Neural progenitor cell (in vitro differentiated cells): ENCODE measurements at places on chromosomes 2 and 18.

- DNase-seq: no peak
- H3K36me3 ChIP-seq: no peaks in the 10 kb centered on the region
- H3K4me1 ChIP-seq: no peaks in the 10 kb centered on the region
- no peak overlapping the region for H3K4me3 ChIP-seq
Observed at GRCh38 chr2:30729031-30729430, 78.2 kb downstream of the CAPN13 start.

DNA sequence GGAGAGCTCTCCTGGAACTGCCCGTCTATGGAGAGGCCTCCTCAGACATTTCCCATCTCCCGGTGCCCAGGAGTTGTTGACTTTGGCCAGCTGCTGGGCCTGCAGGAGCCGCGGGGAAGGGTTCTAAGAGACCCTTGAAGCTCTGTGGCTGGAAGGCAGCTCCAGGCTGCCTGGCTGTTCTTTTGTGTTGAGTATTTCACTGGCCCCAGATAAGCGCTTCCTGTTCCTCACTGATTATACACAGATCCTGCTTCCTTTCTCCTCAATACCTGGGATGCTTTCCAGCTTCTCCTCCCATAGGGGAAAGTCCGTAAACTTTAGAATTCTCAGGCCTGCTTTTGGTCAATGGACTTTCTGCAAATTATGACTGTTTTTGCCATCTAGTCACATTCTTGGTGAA lies 57.8 kb downstream of the TGOLN2 start:
- H3K27ac ChIP-seq: no peak overlapping the region
- peaks cover 28% of the 10 kb centered on the region for H3K4me1 ChIP-seq
- no peak overlapping the region for H3K4me3 ChIP-seq
- no peaks in the 10 kb centered on the region for H3K27me3 ChIP-seq

- no peak overlapping the region for H3K4me3 ChIP-seq
- no peak overlapping the region for H3K27ac ChIP-seq
- DNase-seq: no peak
- H3K36me3 ChIP-seq: no peaks in the 10 kb centered on the region
- no peaks in the 10 kb centered on the region for H3K4me1 ChIP-seq
- H3K27me3 ChIP-seq: no peaks in the 10 kb centered on the region
Observed at GRCh38 chr2:162573288-162573687, 229.4 kb downstream of the GCA start.

- H3K27ac ChIP-seq: no peak overlapping the region
- H3K27me3 ChIP-seq: peaks cover 54% of the 10 kb centered on the region
- no peaks in the 10 kb centered on the region for H3K4me1 ChIP-seq
- DNase-seq: no peak
- H3K4me3 ChIP-seq: no peak overlapping the region
Observed at GRCh38 chr2:217846321-217846743, 156.5 kb downstream of the TNS1 start.
